NCI-H1048 (cell line): ENCODE measurements at places on chromosomes 5 and 9.
A peak's percentile ranks its signal among the peaks of the same experiment; 100 is the strongest.

DNA sequence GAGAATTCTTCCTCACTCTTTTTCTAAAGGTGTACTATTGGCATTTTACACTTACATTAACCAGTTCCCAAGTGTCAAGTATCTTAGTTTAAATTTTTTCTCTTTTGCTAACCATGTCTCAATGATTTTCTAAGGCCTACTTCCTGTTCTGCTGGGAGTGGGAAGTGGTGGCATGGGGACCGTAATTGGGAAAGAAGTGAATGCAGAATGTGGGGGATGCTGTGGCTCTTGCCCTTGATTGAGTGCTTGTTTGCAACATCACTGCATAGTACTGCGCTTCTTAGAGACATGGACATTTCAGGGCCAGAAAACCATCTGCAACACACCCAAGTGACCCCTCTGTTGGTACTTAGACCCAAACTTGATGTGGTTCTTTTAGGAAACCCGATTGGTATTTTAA is 32.8 kb downstream of the MRRF start:
- no peak for DNase-seq

DNA sequence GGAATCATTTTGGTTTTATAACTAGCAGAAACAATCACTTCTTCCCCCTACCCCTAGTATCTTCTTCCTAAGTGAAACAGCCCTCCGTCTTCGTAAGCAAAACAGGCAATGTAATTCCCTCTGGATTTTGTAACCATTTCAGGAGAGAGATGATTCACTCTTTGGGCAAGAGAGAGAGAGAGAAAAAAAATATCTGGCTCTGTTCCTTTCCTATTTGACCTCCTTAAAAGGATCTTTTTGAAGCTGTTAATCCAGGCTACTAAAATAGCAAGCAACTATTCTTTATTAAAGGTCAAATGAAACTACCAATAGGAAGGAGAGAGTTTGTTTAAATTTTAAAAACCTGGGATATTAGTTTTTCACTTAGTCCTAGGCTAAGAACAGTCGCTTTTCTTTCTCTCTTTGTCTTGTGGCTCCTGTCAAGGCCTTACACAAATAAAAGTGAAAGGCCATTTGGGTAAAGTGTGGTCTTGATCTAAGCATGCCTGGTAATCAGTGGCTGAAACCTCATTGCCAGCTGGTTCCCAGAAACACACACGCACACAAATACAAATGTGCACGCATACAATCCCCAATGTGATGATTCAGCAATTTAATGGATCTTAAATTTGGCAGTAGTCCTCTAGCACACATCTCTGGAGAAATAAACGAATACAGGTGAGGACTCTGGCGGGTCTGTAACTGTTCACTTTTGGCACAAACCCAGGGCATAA is 70.2 kb downstream of the PRUNE2 start:
- DNase-seq: no peak

GRCh38 chr5:143033535-143034250 is 263.5 kb downstream of the ARHGAP26 start:
- DNase-seq: no peak

DNA sequence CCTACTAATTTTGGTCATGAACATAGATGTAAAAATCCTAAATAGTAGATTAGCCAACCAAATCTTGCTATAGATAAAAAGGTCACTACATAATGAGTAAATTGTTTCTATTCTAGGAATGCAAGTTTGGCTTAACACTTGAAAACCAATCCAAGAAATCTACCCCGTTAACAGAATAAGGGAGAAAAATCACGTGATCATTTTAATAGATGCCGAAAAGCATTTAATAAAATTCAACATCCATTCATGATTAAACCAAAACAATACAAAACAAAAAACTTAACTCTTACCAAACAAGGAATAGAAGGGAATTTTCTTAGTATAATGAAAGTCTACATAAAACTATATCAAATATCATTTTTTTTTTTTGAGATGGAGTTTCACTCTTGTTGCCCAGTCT is 20.7 kb upstream of the SMU1 start:
- DNase-seq: no peak

DNA sequence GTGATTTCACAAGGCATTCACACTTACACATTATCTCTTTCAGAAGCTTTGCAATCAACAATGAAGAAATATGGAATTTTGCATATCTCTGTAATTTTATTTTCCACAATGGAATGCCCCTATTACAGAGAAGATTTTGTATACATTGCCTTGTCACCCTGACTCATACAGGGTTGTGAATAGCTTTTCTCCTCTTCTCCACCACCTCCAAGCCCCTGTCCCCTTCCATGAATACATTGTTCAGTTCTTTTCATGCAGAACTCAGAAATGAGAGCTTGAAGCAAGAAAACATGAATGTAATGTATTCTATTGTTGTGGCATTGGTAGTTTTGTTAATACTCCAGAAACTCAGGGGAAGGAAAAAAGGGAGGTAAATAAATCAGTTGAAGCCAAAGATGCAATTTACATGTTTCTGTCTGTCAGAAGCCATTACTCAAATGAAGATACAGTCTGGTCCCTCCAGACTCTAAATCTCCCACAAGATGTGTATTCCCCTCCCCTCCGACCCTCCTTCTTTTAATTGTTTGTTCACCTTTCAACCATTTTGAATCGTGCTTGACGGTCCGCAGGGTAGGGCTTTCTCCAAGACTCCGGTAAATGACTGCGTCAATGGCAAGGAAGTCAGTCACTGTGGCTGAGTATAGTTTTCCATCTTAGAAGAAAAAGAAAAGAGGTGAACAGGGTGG is 86.1 kb downstream of the SEMA6A start:
- DNase-seq: no peak

GRCh38 chr9:123438321-123438720 is 82.3 kb downstream of the CRB2 start:
- DNase-seq: no peak

DNA sequence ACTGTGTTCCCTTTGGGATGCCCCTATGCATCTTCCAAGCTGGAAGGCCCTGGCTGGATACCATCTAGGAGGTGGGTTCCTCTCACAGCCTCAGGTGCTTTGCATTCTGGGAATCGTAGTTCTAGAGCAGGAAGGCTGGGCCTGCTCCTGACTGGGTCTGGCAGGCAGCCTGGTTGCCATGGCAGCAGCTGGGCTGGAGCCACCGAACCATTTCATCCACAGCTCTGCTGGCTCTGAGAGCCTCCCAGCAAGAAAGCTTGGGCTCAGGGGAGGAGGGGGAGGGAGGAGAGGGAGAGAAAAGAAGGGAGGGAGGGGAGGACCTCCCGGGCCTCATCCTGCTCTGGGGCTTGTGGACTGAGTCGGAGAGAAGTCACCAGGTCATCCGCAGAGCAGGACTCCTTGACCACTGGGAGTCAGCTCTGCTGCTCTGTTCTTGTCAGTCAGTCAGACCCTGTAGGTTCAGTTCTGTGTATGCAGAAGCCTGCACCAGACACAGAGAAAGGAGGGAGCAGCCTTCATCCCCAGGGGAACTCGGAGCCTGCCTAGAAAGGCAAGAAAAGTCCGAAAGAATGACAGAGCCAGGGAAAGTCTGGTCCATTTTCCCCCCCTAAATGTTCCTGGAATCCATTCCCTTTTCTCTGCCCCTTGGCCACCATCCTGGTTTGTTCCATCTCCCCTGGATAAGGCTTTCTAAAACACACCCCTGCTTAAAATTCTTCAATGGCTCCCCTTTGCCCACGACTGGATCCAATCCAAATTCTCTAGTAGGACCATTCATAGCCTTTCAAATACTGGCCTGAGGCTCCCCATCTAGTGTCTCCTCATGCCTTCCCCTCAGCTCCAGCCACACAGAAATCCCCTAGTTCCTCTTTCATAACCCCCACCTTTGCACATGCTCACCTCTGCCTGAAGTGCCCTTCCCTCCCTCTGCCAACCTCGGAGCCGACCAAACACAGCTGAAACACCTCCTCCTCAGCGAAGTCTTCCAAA is 65.4 kb upstream of the ARAP3 start:
- peak; percentile 18 for DNase-seq

GRCh38 chr9:3012245-3012644 is 168.3 kb upstream of the PUM3 start:
- no peak for DNase-seq

GRCh38 chr5:147437161-147437596 is 72.7 kb downstream of the DPYSL3 start:
- no peak for DNase-seq

- no peak for DNase-seq
These were observed 586.9 kb upstream of the BRINP1 start for GRCh38 chr9:119956111-119956510.

- no peak for DNase-seq
These were observed 12.8 kb downstream of the UBE2B start for GRCh38 chr5:134383980-134384697.

DNA sequence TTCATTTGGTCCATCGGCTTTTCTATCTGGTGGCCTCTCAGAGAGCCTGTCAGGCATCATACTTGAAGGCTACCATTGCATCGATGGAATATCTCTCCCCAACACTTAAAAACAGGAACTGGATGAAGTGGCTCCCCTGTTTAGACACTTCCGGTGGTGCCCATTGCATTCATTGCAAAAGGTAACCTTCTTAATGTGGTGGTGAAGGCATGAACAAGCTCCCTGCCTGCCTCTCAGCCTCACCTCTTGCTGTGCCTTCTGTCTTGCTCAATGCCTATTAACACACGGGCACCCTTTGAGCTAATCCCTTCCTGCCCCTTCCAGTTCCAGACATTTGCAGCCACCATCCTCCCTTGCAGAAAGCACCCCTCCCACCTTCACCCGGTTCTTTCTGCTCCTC is 233.1 kb upstream of the MSX2 start:
- DNase-seq: no peak

- no peak for DNase-seq
These were observed 71.7 kb downstream of the OR2K2 start for GRCh38 chr9:111258209-111258874.

DNA sequence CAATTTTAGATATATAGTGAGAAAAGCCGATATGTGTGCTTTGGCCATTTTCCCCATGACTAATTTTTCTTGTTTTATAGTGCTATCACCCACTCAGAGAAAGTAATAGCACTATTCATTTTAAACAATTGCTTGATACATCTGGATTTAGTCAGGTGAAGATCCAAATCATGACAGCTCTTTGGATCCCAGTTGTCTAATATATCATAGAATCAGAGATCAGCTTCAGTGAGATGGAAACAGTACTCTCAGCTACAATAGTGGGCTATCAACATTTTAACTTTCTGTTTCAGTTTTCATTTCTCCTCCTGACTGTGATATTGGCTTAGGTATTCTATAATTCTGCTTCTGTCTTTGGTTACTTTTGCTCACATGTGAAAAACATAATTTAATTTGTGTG is 38.7 kb downstream of the VCAN start:
- no peak for DNase-seq

- no peak for DNase-seq
These were observed 335.2 kb downstream of the CWC27 start for GRCh38 chr5:65103756-65104440.

GRCh38 chr5:11429254-11429653 is 475.0 kb downstream of the CTNND2 start:
- no peak for DNase-seq

DNA sequence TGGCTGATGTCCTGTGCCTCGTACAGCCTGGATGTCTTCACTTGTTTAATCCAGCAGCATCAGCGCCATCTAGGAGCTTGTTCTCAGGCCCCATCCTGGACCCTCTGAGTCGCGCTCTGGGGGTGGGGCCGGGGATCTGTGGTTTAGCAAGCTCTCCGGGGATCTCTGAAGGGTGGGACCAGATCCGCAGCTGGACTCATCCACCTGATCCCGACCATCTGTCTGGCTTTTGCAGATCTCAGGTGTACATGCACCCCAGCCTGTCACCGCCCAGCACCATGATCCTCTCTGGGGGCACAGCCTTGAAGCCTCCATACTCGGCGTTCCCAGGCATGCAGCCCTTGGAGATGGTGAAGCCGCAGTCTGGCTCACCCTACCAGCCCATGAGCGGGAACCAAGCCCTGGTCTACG is 15.1 kb upstream of the POMT1 start:
- DNase-seq: no peak

GRCh38 chr9:74573640-74574191 is 76.6 kb downstream of the RORB start:
- no peak for DNase-seq

- no peak for DNase-seq
These were observed 39.2 kb downstream of the YIPF5 start for GRCh38 chr5:144131261-144131660.

DNA sequence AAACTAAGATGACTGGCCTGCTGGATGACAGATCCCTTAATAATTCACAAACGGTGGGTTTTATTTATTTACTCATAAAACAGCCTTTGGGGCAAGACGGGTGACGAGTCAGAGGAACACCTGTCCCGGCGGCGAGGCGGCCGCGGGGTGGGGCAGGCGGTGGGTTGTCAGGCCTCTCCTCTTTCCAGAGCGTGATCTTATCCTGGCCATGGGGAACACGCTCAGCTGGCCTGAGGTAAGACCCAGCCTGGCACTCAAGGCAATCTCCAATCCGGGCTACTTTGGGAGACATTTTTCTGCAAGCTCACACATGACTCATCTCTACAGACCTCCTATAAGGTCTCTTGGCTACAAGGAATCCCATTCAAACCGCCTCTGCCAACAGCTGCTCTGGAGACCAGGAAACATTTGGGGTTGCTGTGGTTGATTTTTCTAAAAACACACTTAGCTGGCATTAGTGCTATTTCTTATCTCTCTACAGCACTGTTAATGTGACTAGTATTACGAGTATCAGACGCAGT is 6.3 kb downstream of the RAPGEF1 start:
- DNase-seq: no peak

DNA sequence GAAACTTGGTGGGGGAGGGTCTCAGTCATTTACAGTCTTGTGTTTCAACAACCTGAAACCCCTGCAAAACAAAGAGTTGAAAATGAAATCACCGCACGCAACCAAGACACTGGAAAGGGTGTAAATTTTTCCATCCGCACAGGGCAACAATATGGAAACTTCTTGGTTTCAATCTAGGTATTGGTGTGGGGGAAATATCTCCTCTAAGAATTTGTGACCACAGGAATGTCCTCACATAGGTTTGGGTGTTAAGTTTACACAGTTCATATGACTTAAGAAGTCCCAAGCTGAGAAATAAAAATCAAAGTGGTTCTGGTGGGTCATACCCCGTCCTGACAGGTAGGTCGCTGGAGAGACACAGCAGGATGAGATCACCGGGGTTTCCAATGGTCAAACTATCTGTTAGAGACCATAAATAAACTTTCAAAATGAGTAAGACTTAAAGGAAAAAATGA is 51.9 kb upstream of the PIP5K1B start:
- no peak for DNase-seq

DNA sequence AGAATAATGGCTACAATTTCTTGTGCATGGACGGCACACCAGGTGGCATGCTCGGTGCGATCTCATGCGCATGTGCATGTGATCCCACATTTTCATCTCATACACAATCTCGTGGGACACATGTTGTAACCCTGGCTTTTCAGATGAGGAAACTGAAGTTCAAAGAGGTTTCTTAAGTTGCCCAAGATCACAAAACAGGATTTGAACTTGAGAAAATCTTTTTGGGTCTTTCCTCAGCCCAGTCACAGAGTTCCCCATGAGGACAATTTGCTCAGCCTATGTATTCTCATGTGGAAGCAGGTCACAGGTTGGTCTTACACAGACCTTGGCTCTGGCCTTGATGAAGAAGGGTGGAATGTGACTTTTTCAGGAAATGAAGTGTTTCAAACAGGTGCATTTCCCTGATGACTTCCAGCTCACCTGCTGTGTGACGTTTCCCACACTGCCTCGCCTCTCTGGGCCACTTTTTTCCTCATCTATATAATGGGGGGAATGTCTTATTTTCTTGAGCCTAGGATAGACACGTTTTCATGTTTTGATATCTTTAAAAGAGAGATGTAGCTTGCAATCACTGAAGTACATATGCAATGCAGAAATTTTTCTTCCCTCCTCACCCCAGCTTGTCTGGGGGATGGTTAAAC is 7.1 kb upstream of the ORM1 start:
- no peak for DNase-seq

- no peak for DNase-seq
These were observed 2.4 kb downstream of the CARD19 start for GRCh38 chr9:93098236-93098946.

- DNase-seq: no peak
These were observed 311.2 kb downstream of the TRIM32 start for GRCh38 chr9:116998305-116998704.
